CD14-positive monocyte (primary cell): ENCODE measurements at places on chromosomes 2 and 18.

GRCh38 chr2:48227617-48228344, 302.2 kb upstream of the STON1 start:
- peak; percentile 65 for DNase-seq

DNA sequence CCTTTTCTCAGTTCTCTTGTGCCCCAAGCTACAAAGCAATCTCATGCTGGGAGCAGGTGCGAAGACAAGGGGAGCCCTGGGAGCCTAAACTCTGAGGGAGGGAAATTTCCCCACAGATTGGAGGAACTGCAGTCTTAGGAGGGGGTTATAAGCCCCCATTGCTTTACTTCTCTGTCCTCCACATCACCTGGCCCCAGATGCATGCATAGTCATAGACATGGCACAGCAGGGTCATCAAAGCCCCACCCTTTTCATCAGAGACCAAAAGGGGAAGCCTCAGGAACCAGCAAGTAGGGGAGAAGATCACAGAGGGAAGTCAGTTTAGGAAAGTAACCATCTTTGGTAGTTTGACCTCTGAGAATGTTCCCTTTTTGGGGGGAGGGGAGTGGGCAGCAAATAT, 33.7 kb downstream of the LANCL1 start:
- peak; percentile 13 for DNase-seq

- DNase-seq = peak; percentile 28
Measured at GRCh38 chr2:165015052-165015642, 59.8 kb upstream of the SLC38A11 start.

- peak; percentile 81 for DNase-seq
Measured at GRCh38 chr2:10398496-10398895, 49.6 kb downstream of the ODC1 start.

DNA sequence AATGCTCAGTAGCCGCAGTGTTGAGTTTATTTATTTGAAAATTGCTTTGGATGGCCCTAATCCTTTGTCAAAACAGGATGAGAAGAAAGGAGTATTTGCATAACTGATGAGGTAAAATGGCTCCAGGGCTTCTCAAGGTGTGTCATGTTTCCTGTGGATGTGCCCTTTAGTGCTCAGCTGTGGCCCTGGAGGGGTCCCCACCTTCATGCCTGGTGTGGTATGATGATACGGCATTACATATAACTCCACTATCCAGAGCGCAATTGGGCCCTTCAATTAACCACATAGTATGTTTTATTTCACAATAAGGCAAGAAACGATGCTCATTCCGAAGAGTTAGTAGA, 39.8 kb upstream of the TMEM178A start:
- no peak for DNase-seq

GRCh38 chr2:106195456-106195855, 1.4 kb upstream of the UXS1 start:
- DNase-seq = no peak

DNA sequence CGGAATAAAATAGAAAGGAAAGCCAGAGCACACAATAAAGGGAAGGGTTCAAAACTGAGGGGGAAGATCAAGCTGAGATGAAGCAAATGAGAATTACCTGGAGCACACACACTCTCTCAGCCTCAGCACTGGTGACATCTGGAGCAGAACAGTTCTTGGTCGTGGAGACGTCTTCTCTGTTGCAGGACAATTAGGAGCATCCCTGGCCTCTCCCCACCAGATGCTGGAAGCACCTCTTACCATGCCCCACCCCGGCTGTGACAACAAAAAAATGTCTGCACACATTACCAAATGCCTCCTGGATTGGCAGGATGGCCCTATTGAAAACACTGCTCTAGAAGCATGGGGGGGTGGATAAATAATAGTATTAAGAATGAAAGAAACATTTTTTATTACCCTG, 43.6 kb upstream of the MAP3K20 start:
- DNase-seq = no peak

- DNase-seq = no peak
Measured at GRCh38 chr2:128413718-128414341, 95.2 kb upstream of the HS6ST1 start.

- no peak for DNase-seq
Measured at GRCh38 chr2:159518321-159519005, 97.9 kb downstream of the BAZ2B start.
